Left ventricle myocardium superior (tissue), 1 donor: ENCODE measurements at places on chromosomes 2 and 18. TPM values are rescaled to one million over a fixed set of nuclear protein-coding genes. Genes with fewer than 3 reads are reported as not detected.
A peak's percentile ranks its signal among the peaks of the same experiment; 100 is the strongest.

DNA sequence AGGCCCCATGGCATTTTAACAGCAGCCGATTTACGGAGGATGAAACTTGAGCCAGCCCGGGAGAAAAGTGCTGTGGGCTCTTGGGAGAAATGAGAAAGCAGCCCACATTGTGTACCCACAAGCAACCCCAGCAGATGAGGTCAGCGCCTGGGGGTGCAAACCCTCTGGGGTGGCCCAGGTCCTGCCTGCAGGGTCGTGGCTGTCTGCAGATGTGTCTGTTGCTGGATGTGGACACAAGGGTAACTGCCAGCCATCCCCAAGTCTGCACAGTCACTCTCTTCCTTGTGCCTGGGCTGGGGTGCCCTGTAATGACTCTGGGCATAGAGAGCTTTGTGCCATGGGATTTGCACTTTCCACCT, 170.8 kb downstream of the PRKCE start:
- no peak for DNase-seq

DNA sequence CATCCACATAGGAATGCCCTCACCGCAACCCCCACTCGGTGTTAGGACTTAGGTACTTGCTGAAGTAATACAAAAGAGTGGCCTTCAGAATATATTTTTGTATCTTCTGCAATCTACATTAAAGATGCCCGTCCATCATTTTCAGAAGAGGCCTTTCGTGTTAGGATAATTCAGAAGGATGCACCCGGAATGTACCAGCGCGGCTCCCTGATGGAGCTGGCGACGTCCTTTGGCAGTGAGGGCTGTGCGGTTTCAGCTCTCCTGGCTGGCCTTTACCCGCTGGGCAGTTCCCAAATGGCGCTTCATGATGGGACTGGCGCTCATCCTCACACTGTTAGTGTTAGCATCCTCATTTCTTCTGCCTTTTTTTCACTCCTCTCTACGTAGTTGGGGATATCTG, 15.3 kb downstream of the TWIST2 start:
- no peak for DNase-seq

GRCh38 chr2:206432193-206433082, 10.9 kb upstream of the ADAM23 start:
- no peak for DNase-seq

- no peak for DNase-seq
Measured at GRCh38 chr2:159227467-159227866, 59.0 kb downstream of the WDSUB1 start.

Gene SLC23A3
- total RNA-seq: 0.37 TPM

GRCh38 chr2:20438334-20439192, 8.3 kb upstream of the RHOB start:
- no peak for DNase-seq

GRCh38 chr2:174334278-174334715, 457 bp upstream of the SP9 start:
- DNase-seq: no peak

DNA sequence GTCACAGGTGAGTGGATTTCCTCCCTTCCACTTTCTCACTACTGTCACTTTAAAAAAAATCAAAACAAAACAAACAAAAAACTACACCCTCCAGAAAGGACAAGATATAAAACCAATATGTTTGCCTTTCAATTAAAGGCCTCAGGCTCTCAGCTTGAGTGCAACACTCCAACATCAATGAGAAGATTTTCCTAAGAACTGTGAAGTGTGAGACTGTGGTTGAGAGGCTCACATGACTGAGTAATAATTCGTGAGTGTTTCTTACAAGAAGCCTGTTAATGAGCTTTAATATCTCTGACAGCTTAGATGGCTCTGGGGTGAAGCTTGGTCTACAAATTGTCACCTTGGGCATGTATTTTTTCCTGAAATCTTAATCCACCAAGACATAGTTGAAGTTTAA, 216.1 kb downstream of the ETAA1 start:
- DNase-seq: no peak

Gene LOXHD1
- total RNA-seq: 0.74 TPM

- DNase-seq: no peak
Measured at GRCh38 chr18:75360941-75361340, 66.6 kb downstream of the SMIM21 start.

DNA sequence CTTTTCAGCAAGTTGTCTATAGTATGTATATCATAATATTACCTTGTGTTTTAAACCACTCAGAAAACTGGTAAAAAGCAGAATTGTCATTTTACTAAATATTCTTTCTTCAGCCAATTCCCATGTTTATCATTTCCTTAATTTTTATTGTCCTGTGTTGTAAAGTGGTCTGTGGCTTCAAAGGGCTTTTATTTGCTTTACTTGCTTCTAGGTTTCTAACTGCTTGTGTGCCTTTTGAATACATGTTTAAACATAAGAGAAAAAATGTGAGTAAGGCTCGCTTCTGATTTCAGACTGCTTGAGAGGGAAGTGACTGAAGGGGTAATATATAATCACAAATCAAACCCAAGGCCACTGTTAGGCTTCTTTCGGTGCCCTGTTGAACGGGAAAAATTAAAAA, 407.5 kb upstream of the NRP2 start:
- DNase-seq: no peak

DNA sequence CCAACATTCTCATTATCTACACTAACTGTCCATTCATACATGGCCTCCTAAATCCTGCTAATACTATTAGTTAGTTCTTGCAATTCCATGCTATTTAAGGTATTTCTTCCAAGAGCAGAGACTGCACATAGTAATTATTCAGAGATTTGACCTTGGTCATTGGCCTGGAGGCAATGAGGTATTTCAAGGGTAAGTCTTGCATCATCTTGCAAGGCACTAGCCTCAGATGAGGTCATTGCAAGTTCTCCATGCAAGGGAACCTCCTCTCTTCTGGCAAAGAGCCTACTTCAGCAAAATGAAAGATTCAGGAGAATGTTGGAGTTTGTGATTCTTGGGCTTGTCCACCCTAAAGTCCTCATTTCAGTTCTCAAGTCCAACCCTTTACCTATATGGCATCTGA, 48.5 kb upstream of the IKZF2 start:
- no peak for DNase-seq

Gene KLHL41
- total RNA-seq: 168 TPM

DNA sequence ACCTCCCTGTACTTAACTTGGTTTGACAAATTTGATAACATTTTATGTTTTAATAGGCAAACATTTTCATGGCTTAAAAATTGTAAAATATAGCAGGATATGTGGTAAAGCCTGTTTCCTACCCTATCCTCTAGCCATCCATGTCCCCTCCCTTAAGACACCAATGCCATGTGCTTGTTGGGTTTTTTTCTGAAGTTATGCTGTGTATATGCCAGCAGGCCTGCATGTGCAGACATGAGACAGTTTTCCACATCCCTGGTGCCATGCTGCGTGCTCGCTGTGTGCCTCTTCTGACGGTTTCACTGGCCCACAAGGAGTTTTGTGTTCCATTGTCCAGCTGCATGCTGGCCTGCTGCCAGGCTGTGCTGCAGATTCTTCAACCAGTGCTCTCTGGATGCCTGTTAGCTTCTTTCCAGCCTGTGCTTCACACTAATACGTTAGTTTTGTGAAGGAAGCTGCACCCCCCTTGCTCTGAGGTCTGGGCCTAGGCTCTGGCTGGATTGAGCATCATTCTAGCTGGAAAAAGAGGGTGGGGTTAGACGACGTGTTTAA, 16.9 kb downstream of the INPP4A start:
- peak; percentile 83 for DNase-seq

GRCh38 chr2:102107741-102108070, 34.8 kb upstream of the IL1R1 start:
- no peak for DNase-seq

- peak; percentile 27 for DNase-seq
Measured at GRCh38 chr2:160505256-160505655, 11.6 kb upstream of the RBMS1 start.

DNA sequence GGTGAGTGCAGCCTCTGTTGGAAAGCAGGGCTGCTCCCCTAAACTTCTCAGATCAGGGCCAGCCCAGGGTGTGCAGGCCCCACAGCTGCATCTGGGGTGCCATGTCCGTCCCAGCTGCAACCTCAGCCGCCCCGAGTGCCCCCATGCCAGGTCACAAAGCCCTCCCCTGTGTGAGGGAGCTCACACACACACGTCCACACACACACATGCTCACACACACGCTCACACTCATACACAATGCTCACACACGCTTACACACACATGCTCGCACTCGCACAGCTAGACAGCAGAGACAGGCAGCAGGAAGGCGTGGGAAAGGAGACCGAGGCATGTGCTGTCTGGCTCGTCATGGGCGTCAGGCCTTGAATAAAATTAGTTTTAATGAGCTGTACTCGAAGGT, 55.4 kb downstream of the ADI1 start:
- no peak for DNase-seq

Gene GALNT14
- total RNA-seq: 0.45 TPM

DNA sequence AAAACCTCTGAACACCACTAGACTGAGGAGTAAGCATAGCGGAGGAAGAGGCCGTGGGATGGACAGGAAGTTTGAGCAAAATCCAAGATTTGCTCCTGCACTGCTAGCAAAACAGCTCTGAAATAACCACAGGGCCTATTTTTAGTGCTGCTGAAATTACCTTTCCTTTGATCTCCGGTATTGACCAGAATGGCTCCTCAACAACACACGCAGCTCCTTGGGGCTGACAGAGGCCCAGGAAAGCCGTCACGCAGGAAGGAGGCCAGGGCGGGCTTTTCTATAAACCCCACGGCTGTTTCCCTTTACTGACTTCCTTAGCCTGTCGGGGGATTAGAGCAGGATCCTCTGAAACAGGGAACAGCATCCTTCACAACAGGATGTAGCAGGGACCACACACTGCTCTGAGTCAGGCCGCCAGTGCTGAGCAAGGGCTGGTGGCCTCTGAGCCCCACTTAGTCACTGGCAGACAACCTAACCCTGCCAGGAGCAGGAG, 80.8 kb upstream of the LCLAT1 start:
- no peak for DNase-seq

DNA sequence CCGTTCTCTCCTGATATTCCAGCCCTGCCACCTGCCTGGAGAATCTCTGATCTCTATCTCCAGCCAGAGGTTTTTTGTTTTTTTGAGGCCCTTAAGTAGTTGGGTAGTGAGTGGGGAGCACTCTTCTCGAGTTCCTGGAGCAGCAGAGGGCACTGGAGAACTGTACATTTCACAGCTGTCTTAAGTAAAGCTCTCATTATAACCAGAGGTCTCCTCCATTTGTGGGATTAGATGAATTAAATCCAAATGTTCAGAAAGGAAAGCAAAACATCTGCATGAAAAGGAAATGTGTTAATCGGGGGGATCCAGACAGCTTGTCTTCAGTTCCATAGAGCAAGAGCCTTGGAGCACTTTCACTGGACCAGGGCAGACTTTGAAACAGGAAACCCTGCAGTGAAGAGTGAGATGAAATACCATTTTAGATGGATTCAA, 32.8 kb downstream of the AOX1 start:
- DNase-seq: no peak

Gene B3GNT7
- 8.1 TPM for total RNA-seq

GRCh38 chr2:50385349-50385748, 646.6 kb downstream of the NRXN1 start:
- no peak for DNase-seq

DNA sequence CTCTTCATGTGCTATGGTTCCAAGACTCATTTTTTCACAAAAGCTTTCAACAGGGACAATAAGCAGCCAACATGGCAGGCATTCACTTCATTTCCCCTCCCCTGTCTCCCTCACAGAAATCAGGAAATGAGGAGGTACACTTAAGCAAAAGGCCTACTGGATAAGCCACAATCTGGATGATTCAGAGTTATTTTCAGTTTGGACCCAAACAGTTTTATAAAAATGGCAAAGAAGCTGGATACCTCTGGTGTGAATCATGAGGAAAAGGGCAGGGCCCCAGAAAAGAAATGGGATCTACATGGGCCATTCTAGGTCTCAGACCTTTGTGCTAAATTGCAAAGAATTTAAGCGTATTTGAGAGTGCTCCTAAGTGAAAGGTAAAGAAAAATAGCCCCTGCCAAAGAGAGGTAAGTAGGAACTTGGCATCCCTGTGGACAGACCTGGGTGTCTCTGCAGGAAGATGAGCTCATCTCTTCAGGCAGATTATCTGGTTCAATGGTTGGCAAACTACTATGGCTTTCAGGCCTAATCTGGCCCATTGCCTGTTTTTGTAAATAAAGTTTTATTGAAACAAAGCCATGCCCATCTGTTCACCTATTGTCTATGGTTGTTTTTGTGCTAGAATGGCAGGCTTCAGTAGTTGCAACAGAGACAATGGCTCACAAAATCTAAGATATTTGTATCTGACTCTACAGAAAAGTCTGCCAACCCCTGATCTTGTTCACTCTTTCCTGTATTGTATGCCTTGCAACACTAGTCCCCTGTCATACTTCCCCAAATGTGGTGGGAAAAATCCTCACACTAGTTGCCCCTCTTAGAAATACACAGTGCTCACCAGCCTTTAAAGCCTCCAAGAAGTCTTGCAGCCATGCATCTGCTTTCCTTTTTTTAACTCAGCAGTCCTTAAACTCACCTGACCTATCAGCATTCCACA, 315.0 kb downstream of the ALK start:
- DNase-seq: no peak

Gene PLA2R1
- total RNA-seq: 2.9 TPM

GRCh38 chr2:10814571-10815331, 2.2 kb upstream of the PDIA6 start:
- no peak for DNase-seq

- DNase-seq: no peak
Measured at GRCh38 chr2:233714121-233714520, 1.4 kb downstream of the UGT1A5 start.

DNA sequence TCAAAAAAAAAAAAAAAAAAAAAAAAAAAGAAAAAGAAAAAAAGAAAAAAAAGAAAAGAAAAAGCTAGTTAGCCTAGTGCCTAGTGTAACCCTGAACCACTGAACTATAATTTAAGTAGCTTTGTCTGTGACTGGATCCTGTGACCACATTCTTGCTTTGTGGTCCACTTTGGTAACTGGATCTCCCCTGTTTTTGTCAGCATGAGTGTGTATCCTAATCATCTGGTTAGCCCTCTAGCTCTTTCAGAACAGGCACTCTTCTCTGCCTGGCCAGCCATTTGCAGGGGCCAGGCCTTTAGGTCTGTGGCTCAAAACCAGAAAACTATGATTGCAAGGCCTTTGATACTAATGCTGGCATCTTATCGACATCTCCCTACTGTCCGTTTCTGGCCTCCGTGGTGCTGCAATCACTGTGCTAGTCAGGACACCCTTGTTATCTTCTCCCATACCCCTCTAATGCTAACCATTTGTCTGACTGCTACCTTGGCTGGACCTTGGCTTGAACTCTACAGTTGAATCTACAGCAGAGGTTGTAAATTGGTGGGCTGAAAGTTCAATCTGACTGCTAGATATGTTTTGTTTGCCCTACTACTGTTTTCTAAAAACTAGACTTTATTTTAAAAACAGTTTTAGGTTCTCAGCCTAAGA, 40.5 kb downstream of the RBKS start:
- DNase-seq: no peak
